ENCODE measurements at places on chromosomes 5 and 9.

- no peak for DNase-seq
Observed at GRCh38 chr9:92407818-92408217, 3.4 kb upstream of the OGN start.

- no peak for DNase-seq
Observed at GRCh38 chr9:126703002-126703865, 89.5 kb downstream of the LMX1B start.

- no peak for DNase-seq
Observed at GRCh38 chr9:105194234-105194633, 50.2 kb upstream of the SLC44A1 start.

DNA sequence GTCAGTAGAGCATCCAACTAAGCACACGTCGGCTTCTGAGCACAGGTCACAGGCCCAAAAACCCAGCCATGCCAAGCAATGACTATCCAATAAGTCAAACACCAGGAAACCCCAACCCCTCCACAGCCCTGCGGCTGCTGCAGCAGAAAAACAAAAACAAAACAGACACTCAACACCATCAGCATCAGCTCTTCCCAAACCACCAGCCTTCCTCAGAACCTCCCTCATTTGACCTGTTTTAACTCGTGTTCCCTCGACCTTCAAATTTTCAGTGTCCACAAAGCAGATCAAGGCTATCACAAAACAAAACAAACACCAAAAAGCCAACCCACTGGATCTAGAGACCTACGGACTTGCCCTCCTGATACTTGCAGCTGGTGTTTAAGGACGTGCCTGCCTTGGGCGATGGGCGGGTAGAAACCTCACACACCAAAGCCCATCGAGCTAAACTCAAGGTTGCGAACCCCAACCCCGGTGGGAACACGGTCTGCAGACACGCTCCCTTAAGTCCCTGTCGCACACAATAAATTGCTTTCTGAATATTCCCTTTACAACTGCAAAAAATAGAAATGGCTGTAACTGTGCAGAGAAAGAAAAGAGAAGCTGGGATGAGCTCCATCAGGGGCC is 247.1 kb upstream of the ANKRD55 start:
- DNase-seq: peak; percentile 44

- DNase-seq: no peak
Observed at GRCh38 chr9:135910216-135910615, 2.9 kb upstream of the CAMSAP1 start.

DNA sequence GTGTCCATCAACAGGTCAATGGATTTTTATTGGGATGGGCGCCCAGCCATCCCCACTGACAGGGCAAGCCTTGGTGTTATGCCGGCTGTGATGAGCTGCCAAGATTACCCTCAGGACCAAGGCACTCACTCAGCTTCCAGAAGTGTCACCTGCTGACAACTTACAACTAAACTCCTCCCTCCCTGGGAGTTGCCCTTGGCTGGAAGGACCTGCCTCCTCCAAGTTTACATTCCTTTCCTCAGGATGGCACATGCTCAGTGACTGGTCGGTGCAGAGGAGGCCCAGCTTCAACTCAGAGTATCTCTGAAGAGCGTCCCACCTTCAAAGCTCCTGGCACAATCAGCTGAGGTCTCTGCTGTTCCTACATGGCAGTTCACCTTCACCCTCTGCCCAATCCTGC is 52.5 kb upstream of the ZBTB43 start:
- DNase-seq: no peak

GRCh38 chr9:133604214-133604613 is 5.0 kb downstream of the FAM163B start:
- peak; percentile 51 for DNase-seq

GRCh38 chr5:159427180-159428012 is 97.1 kb upstream of the IL12B start:
- DNase-seq: no peak

- no peak for DNase-seq
Observed at GRCh38 chr9:1051210-1051583, 1.0 kb downstream of the DMRT2 start.

GRCh38 chr5:162268694-162269481 is 201.3 kb downstream of the GABRG2 start:
- DNase-seq: no peak

- DNase-seq: no peak
Observed at GRCh38 chr5:81420039-81420667, 26.2 kb upstream of the ACOT12 start.

GRCh38 chr5:54573812-54574489 is 56.4 kb downstream of the SNX18 start:
- DNase-seq: no peak

GRCh38 chr5:168877132-168877892 is 298.1 kb upstream of the PANK3 start:
- DNase-seq: no peak

DNA sequence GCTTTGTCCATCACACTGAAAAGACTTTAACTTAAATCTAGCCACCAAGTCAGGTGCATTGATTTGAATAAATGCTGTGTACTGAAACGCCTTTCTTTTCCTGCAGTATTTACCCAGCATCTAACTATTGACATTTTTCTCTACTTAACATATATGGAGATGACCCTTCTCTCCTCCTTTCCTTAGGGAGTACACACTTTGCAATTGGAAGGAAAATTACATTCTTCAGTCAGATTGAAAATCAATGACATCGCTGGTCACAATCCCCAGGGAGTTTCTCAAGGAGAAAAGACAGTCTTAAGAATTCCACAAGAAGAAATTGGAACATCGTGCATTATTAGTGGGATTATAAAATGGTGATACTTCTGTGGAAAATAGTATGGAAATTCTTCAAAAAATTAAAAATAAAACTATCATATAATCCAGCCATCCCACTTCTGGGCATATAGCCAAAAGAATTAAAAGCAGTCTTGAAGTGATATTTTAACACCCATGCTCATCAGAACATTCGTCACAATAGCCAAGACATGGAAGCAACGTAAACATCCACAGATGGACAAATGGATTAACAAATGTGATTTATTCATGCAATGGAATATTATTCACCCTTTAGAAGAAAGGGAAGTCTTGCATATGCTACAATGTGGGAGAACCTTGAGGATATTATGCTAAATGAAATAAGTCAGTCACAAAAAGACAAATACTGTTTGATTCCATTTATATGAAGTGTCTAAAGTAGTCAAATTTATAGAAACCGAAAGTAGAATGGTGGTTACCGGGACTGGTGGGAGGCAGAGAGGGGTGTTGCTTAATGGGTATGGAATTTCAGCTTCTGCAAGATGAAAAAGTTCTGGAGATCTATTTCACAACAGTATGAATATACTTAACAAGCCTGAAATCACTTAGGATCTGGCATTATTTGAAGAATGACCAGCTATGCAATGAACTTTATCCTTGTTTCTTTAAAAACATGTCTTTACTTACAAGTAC is 14.3 kb upstream of the FREM1 start:
- no peak for DNase-seq

- DNase-seq: no peak
Observed at GRCh38 chr5:18142831-18143230, 508.6 kb downstream of the TAF11L14 start.

DNA sequence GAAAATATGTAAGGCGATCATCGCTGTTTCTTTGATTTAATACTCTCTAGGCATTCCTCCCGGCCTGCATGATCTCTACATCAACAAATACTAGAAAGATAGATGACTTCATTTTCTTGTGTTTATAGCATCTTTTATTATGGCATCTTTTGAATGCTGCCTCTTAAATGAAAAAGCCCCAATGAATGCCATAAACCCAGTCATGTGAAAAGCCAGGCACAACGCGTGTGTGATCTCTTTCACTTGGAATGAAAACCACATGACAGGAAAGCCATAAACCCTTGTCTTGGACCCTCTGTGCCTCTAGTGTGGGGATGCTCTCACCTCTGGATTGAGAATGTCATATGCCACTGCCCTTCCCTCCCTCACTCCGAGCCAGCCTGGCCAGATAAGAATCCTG is 476.2 kb downstream of the SEMA5A start:
- DNase-seq: no peak

All from activated T-cell treated with anti-CD3 and anti-CD28 coated beads, Interleukin-2, amount 50 U/mL, for 1 hour (primary cell).